ENCODE measurements at places on chromosomes 1 and 21. TPM values are rescaled to one million over a fixed set of nuclear protein-coding genes. Genes with fewer than 3 reads are reported as not detected.

- no peak for DNase-seq
Observed at GRCh38 chr1:148362626-148363438, 120.3 kb downstream of the PPIAL4G start.

- no peak for DNase-seq
Observed at GRCh38 chr1:45351508-45351907, 11.3 kb upstream of the MUTYH start.

- DNase-seq = no peak
Observed at GRCh38 chr1:218380125-218380977, 35.2 kb downstream of the TGFB2 start.

DNA sequence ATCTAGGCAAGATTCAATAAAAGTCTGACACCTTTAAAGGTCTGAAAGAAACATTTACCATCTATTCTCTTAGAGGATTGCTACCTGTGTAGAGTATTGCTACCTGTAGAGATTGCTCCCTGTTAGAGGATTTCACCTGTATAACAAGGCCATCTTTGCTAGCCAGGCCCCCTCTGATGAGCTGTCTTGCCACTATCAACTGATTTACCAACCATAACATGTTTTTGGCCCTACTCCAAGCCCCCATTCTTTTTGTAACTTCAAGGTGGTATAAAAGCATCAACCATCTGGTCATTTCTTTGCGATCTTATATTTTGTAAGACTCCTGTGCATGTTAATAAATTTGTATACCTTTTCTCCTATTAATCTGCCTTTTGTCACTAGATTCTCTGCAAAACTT lies 424.7 kb upstream of the CAMK1G start:
- no peak for DNase-seq

- DNase-seq = no peak
Observed at GRCh38 chr1:209277662-209278061, 305.9 kb upstream of the CAMK1G start.

DNA sequence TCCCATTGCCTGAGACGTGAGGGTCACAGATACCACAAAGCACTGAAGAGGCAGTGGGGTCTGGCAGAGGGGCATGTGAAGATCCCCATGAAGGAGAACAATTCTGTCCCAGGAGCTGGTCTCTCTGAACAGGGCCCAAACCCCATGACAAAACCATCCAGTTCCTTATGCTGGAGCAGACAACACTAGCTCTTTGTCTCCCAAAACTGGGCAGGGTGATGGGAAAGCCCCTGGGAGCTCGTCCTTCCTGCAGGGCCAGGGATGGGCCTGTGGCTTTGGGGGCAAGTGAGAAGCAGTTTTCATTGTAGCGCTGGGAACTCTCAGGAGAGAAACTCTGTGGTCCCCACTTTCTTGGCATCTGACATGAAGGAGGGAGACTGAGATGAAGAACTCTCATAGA lies 8.8 kb downstream of the ETV3L start:
- no peak for DNase-seq

- no peak for DNase-seq
Observed at GRCh38 chr1:184315254-184315653, 71.6 kb upstream of the C1orf21 start.

The C1orf226 gene
- total RNA-seq = 4.4 TPM

The HDGF gene
- total RNA-seq = 171 TPM

The CRYBG2 gene
- not detected for total RNA-seq
